ENCODE measurements at places on chromosomes 7 and 10.

- no peak for DNase-seq
Measured at GRCh38 chr7:4738711-4739527, 36.5 kb upstream of the AP5Z1 start.

DNA sequence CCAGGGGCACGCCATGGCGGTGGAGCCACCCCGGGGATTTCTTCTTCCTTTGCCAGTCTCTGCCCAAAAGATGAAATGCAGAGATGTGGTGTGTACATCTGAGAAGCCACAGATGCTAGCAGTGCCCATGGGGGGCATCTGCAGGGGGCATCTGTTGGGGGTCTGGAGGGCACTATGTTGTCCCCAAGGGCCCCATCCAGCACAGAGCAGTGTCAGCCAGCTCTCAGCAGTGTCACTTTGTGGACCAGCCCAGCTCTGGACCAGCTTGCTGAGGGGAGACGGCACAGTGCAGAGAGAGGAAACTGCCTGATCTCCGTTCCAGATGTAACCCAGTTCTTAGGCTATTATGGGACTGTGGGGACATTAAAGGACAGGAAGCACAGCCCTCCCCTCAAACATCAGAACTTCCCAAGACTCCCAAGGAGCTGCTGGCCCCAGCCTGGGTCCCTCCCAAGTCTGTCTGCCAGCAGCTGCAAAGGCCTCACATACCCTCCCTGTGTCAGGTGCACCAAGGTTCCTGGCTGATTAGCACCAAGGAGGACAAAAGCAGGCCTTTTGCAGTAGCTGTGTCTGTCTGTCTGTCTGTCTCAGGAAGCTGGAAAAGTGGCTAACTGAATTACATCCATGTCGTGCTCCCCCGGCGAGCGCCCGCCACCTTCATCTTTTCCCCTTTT lies 536.5 kb downstream of the PTPRN2 start:
- DNase-seq: no peak

GRCh38 chr10:70176441-70176840 lies 6.1 kb upstream of the SAR1A start:
- no peak for DNase-seq

- no peak for DNase-seq
Measured at GRCh38 chr7:139680676-139681462, 96.9 kb downstream of the HIPK2 start.

DNA sequence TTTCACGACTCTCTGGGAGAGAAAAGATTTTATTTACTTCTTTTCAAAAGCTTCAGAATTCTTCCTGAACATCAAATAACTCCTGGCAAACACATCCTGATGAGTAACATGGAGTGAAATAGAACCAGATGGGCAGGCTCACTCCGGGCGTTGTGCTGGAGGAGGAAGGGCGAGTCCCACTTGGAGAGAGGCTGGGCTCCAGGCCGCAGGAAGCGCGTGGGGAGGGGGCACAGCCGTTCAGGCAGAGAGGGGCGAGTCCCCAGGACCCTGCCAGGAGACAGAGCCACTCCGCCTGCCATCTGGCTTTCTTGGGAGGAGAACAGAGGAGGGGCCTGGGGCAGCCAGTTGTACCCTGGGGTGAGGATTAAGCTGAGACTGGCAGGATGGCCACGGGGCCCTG lies 265.9 kb upstream of the ZMIZ1 start:
- no peak for DNase-seq

GRCh38 chr7:29353810-29354209 lies 159.2 kb downstream of the CHN2 start:
- DNase-seq: no peak

DNA sequence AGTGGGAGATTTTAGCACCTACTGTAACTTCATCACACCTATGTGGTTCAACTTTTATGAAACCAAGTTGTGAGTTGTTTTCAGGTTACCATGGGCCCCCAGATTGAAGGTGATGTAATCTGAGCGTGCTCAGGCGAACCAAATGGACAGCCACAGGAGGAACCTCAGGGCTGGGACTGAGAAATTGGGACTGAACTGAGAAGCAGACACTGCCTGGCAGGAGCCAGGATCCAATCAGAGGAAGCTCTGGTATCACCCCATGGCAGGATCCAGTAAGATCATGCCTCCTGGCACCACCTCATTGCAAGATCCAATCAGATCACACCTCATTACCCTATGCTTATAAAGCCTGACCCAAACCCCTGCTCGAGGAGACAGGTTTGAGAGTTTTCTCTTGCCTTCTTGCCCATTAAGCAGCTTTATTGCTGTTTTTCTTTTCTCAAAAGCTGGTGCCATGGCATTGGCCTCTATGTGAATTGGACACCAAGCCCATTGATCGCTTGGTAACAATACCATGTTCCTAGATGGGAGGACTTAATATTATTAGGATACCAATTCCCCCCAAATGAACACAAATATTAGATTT lies 43.2 kb upstream of the GDF10 start:
- DNase-seq: no peak

- DNase-seq: no peak
Measured at GRCh38 chr10:75180592-75180991, 30.0 kb upstream of the VDAC2 start.

- DNase-seq: no peak
Measured at GRCh38 chr7:126605056-126605455, 647.7 kb downstream of the GRM8 start.

GRCh38 chr7:111137296-111138192 lies 46.6 kb downstream of the LRRN3 start:
- no peak for DNase-seq

DNA sequence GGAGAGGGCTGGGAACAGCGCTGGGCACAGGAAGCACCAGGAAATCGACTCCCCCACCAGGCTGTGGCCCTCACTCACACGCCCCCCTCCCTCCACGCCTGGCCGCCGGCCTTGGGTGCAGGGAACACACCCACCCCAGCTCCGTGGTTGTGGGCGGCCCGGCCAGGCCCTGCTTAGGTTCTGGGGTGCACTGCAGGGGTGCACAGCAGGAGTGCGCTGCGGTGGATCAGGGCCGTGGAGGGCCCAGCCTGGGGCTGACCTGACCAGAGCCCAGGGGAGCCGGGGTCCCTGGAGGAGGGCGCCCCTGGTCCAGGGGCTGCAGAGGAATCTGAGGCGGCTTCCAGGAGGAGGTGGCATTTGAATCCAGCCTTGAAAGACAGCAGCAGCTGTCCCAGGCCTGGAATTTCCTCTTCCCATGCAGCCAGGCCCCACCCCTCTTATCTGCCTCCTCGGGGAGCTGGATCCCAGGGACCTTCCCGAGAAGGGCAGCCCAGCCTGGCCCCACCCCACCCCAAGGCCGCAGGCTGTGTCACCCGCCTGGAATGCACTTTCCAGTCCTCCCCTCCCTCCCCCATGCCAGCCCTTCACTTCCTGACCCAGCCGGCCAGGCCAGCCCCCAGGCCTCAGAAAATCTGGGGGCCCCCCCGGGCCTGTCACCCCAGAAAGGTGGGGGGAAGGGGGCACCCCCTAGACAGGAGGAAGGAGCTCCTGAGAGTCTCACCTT lies 18.4 kb upstream of the PDGFA start:
- no peak for DNase-seq

- DNase-seq: no peak
Measured at GRCh38 chr10:59750155-59750945, 2.9 kb downstream of the MRLN start.

GRCh38 chr10:47038881-47039561 lies 127.8 kb downstream of the PTPN20 start:
- DNase-seq: no peak

DNA sequence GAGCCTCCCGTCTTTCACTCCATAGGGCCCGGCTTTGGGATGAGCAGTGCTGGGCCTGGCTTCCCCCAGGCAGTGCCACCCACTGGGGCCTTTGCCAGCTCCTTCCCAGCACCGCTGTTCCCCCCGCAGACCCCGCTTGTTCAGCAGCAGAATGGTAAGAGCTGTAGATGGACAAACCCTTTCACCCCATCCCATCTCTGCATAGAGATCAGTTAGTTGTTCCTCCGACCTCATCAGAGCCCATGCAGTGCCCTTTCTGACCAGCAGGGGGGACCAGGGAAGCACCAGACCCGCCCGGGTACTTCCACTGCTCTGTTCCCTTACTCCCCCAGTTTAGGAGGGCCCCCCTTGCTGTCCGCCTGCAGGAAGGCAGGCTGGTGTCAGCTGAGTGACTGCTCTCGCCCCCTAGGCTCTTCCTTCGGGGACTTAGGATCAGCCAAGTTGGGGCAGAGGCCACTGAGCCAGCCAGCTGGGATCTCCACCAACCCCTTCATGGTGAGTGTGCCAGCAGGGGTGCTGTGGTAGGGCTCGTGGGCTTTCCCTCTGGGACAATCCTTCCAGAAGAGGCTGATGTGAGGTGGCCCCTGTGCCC lies 9.8 kb downstream of the SAP25 start:
- peak; percentile 55 for DNase-seq

DNA sequence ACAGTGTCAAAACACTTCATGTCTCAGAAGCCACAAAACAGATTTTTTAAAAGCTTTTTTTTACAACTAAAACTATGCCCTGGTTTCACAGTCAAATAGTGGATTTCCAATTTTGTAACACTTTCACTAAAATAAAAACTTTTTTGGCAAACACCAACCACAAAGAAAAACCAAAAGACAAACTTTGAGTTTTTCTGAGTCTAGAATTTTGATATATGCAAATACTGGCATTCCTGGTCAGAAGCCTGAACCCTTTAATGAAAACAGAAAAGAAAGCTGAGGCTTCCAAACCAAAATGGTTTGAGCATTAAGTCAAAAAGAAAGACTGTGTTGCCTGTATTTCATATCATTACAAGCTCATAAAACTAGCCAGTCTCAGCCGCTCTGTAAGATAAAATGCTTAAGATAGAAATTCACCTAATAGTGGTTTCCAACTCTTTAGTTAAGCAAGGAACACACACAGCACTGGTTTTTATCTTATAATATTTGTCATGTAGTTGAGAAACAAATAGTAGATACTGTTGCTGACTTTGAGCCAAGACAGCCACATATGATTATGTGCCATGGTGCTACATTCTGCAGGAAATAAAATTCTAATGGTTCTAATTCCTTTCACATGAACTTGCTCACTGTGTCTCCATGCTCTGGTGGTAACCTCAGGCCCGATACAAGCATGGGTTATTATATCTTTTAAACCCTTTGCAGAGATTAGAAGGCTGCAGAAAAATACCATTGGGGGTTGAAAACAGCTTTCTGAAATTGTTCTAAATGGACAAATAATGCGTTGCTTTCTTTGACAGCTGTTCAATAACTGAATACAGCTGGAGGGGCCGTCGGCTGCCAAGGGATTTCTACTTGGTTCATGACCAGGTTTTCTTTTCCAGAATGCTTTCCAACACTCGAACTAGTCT lies 49.4 kb downstream of the FAM171A1 start:
- no peak for DNase-seq

DNA sequence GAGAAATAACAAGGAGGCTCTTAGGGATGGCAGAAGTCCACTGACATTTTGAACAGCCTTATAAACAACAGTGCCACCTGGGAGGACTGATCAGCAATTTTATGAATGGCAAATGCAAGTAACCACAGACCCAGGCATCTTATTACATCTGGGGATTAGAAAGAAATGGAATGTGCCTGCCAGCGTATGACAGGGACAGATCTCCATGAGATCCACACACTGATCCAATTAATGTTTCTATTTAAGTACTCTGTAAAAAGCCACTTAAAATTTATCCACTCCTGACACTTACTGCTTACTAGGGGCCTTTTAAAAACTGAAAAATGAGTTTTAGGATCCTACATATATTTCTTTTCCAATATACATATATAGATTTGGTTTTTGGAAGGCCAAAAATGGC lies 28.6 kb downstream of the PARD3 start:
- no peak for DNase-seq

GRCh38 chr7:148403466-148403993 lies 187.0 kb upstream of the C7orf33 start:
- DNase-seq: no peak

GRCh38 chr7:21898265-21898930 lies 47.3 kb downstream of the CDCA7L start:
- no peak for DNase-seq

DNA sequence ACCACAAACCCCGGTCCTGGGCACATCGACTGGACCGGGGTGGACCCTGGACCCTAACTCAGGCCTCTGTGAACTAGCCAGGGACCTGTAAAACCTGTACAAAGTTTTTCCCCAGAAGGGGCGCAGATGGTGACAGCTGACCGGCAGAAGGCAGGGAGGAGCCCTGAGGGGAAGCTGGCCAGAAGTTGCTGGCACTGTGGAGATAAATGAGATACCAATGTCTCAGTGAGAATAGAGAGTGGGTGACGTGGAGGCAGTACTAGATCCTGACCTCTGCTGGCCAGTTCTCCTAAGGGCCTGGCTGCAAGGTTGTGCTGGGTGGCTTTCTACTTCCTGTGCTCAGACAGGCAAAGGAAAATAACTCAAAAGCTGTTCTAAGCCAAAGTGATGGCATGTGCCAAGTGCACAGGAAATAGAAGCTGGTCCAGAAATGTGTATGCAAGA lies 10.6 kb upstream of the TSPAN14 start:
- no peak for DNase-seq

GRCh38 chr7:23332910-23333612 lies 33.9 kb downstream of the MALSU1 start:
- no peak for DNase-seq

GRCh38 chr10:104388830-104389229 lies 35.2 kb downstream of the CFAP58 start:
- no peak for DNase-seq

- no peak for DNase-seq
Measured at GRCh38 chr7:5776894-5777660, 4.4 kb downstream of the RNF216 start.

DNA sequence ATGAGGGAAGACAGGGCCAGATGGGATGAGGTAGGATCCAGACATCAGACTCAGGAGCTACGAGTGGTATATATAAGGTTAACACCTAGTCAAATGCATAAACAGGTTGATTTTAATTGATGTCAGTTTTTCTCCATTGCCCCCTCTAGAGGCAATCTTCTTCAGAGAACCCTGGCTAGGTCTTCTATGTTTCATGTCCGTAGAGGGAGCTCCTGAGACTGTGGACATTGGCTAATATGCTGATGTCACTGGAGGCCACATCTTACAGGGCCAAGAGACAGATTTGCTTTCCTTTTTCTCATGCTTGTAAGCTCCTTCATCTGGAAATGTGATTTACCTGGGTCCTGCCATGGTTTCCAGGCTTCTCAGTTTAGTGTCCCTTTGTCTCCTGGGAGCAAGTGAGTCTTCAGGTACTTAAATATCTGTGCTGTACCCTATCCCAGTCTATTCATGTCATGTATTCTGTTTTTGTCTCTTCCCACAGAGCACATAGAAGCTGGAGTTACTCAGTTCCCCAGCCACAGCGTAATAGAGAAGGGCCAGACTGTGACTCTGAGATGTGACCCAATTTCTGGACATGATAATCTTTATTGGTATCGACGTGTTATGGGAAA lies 161.6 kb upstream of the PRSS1 start:
- DNase-seq: no peak

Measured in activated naive CD4-positive, alpha-beta T cell (primary cell).